RPMI7951 (cell line): ENCODE measurements at places on chromosomes 6 and 20. TPM values are rescaled to one million over a fixed set of nuclear protein-coding genes. Genes with fewer than 3 reads are reported as not detected.

MCHR2 gene
- not detected in 2 replicates for total RNA-seq

RNF146 gene
- 25.4 and 29.1 TPM in 2 replicates for total RNA-seq

- peak; percentile 68 for DNase-seq
Measured at GRCh38 chr20:10674684-10675449, 1.1 kb upstream of the JAG1 start.

DNA sequence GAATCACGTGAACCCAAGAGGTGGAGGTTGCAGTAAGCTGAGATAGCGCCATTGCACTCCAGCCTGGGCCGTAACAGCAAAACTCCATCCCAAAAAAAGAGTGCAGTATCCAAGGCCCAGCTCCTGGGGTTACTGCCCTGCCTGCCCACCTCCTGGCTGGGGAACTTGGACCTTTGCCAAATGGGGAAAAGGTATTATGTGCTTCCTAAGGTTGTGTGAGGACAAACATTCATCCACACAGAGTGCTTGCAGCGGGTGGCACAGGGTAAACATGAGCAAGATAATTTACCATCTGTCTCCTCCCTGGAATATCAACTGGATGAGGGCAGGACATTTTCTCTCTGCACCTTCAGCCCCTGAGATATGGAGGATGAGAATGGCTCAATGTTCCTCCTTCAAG is 94.9 kb upstream of the POPDC3 start:
- no peak for DNase-seq

- DNase-seq = peak; percentile 96
Measured at GRCh38 chr20:9978397-9979004, 56.3 kb upstream of the ANKEF1 start.

DNA sequence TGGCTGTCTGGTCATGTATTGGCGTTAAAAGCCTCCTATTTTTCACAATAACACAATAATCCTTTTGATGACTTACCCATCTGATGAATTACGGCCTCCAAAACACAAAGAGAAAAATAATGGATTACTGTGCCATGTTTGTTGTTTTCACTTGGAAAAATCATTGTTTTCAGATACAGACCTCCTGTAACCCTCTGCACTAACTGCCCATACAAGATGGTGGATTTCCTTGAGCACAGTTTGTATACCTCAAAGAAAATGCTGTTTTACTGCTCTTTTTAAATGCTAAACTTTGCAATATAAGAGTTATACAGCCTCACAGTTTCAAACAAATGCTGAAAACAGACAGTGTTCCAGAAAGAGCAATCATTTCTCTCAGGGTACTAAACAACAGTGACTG is 61.0 kb downstream of the SMLR1 start:
- no peak for DNase-seq

DNA sequence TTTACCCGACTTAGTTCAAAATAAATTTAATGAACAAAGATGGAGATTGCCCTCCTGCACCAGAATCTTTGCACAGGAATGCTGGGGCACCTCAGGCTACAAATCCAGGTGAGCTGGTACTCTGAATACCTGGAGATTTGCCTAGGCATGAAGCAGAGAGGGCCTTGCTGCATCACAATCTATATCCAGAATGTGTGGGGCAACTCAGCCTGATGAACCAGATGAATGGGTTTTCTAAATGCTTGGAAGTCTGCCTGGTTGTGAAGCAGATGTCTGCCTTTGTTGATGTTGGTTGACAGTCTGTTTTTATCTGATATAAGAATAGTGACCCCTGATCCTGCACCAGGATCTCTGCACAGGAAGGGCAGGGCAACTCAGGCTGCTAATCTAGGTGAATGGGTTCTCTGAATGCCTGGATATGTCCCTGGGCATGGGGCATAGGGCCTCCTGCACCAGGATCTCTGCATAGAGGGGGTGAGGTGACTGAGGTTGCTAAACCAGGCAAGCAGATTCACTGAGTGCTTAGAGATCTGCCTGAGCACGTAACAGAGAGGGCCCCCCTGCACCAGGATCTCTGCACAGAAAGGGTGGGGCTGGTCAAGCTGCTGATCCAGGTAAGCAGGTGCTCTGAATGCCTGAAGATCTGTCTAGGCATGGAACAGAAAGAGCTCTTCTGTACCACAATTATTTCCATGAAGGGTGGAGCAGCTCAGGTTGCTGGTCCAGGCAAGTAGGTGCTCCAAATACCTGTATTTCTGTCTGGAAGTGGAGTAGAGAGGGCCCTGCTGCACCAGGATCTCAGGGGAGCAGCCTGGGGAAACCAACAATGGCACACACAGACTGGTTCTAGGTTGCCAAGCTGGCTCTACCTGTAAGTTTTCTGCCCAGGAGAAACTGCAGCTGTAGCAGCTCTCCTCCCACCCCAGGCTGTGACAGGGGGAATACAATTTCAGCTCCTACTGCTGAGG is 437.5 kb downstream of the MMUT start:
- no peak for DNase-seq
